ENCODE measurements at places on chromosomes 4 and X.

DNA sequence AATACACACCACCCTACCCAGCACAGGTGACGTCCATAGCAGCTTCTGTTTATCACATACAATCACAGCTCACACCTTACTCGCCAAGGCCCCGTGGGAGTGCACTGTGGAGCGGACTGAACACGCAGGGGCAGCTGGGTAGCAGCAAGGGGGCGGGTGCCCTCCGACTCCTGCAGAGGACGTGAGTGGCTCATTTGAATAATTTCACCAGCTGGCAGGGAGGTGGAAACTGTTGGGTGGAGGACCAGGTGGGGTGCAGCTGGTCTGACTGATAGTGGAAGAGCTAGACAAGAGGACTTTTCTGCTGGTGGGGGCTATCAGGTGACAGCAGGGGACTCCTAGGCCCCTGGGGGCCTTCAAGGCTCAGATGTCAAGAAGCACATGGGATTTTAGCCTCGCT is 16.3 kb downstream of the MAN2B2 start:
- DNase-seq, result peak; percentile 35

- no peak for DNase-seq
Measured at GRCh38 chrX:9937761-9938160, 29.4 kb upstream of the CLDN34 start.

- DNase-seq, result no peak
Measured at GRCh38 chr4:17851959-17852358, 41.2 kb downstream of the NCAPG start.

DNA sequence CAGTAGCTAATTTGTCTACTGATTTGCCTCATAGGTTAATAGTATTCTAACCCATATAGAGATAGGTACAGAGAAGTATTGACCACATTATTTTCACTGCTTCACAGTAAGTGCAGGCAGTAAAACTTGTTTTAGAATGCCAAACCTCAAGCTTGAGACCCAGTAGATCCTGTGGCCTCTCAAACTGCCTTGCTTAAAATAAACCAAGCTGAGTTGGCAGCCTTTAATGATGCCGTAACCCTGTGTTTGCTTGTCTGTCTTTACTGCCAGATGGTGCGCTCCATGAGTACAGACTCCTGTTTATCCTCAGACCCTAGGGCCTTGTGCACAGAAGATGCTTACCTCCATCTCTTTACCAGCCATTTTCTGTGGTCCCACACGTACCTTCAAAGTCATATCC is 50.8 kb downstream of the ANXA3 start:
- DNase-seq, result no peak

DNA sequence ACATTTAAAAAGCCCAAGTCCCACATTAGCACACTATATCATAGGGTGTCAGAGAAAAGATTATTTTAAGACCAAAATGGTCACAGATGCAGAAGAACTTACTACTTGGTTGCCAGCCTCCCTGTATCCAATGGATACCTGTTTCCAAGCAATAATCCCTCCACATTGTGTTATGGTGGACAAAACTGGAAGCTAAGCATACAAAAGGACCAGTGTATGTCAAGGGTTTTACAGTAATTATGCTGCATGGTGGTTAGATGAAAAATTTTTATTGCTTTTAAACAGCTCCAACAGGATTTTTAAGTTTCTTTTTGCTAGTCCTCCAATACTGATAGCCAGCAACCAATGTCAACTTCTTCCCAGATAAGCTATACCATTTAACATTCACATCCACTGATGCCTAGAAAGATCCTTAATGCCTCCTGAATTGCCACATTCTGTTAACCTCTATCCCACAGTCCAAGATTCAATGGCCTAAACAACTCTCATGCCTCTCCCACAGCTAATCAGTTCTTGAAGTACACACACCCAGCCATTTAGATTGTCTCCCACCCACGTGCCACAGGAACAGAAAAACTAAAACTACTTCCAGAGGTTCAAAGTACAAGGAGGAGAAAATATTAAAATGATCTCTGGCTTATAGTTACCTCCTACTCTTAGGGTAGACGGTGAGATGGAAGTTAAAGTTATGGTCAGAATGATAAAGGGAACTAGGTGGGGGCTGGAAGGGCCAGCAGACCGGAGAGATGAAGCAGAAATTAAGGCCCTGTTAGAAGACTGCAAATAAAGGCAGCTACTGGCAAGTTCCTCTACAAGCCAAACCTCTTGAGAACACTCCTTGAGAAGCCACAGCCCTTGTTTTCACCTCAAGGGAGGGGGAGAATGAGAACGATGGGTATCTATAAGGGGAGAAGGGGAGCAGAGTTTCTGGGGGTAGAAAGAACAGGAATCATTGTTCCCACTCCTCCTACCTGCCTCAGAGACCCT is 5.5 kb downstream of the MED14 start:
- no peak for DNase-seq

GRCh38 chr4:20037745-20038144 is 214.0 kb upstream of the SLIT2 start:
- DNase-seq, result no peak

GRCh38 chr4:171919314-171919713 is 106.1 kb downstream of the GALNTL6 start:
- no peak for DNase-seq

DNA sequence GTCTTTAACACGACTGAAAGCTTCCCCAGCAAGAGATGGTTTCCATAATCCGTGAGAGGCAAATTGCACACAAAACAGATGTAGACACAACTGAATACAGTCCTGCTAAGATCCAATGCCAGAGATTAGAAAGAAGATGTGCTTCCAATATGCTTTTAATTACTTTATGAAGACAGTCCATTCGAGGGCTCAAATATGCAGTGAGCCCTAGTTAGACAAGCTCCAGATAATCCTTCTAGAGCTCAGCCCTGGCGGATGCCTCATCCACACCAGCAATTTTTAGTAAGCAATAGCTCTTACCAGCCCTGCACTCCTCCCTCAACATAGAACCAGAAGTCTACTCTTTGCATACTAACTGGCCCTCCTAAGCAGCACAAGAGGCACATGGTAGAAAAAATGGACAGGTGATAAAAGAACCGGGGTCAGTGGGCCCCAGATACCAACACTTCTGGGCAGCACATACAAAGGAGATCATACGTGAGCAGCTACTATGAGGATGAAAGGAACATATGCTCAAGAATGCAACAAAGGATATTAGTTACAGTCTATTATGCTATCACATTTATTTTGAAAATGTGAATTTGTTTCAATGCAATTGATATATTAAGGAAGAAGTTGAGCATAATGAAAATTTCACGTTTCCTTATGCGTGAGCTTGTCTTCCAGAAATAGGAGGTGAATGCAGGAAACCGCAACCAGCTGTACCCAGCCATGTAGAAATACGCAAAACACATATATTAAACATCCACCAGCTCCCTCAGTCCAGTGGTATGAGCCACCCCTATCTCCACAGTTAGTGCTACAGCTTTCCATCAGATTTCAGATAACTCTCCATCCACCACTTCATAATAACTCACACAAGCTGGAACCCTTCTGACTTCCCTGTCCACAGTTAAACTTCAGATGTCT is 34.3 kb downstream of the GPC4 start:
- DNase-seq, result no peak

GRCh38 chr4:25308306-25308705 is 4.3 kb upstream of the ZCCHC4 start:
- DNase-seq, result no peak

GRCh38 chr4:113248320-113248719 is 198.9 kb downstream of the ANK2 start:
- DNase-seq, result no peak

- no peak for DNase-seq
Measured at GRCh38 chr4:138086611-138087041, 155.5 kb downstream of the SLC7A11 start.
